ENCODE measurements at places on chromosomes 5 and 9. TPM values are rescaled to one million over a fixed set of nuclear protein-coding genes. Genes with fewer than 3 reads are reported as not detected.

PHAX gene
- 42.5 TPM for total RNA-seq

FBP2 gene
- not detected for total RNA-seq

S100Z gene
- total RNA-seq: 0.36 TPM

P4HA2 gene
- 26.9 TPM for total RNA-seq

TXNDC8 gene
- not detected for total RNA-seq

DNA sequence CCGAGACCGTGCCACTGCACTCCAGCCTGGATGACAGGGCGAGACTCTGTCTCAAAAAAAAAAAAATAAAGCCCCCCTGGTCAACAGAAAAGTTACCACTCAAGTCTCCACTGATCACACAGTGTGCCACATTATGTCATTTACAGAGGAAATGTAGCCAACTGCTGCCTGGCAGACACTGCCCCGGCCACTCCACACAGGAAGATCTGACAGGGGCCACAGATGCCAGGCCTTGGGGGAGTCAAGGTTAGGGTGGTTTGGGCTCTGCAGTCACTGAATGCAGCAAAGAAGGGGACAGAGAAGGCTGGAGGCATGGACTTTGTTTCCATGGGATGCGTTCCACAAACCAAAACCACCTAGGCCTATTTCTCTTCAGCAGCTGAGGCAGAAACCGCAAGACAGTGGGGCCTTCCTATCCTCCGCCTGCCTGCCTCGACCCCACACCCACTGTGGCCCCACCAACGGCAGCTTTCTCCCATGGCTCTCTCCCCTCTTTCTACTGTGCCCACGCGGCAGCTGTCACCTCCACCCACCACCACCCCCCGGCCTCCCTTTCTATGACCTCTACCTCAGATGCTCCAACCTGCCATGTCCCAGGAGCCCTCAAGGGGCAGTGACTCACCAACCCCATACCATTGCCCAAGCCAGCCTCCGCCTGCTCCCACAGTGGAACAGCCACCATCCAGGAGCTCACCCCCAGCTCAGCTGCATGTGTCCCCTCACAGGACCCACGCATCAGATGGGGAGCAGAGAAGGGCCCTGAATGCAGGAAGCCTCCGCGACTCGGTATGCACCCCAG, 12.4 kb downstream of the IPPK start:
- DNase-seq: peak; percentile 47

DNA sequence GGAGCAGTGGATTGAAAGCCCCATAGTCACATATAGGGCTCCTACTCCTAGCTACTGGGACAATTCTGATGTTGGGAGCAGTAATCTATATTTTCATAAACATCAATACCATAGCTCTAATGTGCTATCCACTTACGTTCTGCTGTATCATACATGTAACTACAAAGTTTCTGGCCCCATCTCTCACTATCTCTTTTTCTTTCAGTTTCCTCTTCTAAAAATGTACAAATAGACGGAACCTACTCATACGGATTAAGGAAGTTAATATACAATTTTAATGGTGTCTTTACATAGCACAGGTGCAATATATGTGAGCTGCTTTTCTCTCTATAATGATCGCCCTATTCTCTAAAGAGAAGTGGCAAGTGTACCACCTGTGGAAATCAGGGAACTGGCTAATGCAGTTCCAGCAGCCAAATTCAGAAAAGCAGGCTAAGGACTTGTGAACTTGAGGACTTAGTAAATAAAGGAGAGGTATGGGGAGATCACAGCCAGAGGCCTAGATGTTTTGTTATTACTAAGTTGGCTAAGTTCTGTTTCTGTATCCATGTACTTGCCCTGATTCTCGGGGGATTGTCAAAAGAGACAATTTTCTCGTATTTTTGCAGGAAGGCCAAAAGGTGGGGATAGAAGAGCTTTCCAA, 1021.9 kb downstream of the CDH12 start:
- no peak for DNase-seq

- no peak for DNase-seq
Observed at GRCh38 chr9:134271338-134272301, 54.6 kb upstream of the RXRA start.

GRCh38 chr9:113543982-113544303, 80.4 kb downstream of the RGS3 start:
- no peak for DNase-seq

- DNase-seq: no peak
Observed at GRCh38 chr9:107387409-107387808, 102.2 kb downstream of the KLF4 start.

DNA sequence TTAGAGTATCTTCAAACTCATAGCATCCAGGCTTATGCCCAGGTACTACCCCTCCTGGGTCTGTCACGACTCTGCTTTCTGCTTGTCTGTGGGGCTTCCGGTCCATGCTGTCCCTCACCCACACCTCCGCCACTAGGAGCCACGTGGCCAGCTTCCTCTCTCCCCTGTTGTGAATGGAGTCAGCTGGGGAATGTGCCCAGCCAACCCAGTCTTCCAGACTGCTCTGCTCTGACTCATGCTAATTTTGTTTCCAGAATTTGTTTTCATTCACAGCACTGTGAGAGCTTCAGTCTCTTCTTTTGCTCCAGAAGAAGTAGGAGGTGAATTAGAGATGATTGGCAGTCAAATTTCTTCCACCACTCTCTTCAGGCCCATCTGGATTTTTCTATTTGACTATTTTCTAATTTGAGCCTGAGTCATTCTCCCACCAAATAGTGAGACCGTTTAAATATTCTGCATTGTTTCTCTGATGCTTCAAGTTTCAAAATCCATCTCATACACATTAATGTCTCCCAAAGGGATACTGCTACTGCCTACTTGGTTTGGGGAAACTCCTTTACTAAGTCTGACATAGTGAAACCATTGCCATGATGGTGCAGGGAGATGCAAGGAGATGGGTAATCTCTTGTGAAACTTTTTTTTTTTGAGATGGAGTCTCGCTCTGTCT, 424.1 kb upstream of the KIF2A start:
- no peak for DNase-seq

- DNase-seq: no peak
Observed at GRCh38 chr5:136025900-136026299, 2.9 kb upstream of the TGFBI start.
